ENCODE measurements at places on chromosomes 4 and X. TPM values are rescaled to one million over a fixed set of nuclear protein-coding genes. Genes with fewer than 3 reads are reported as not detected.

The ANTXR2 gene
- total RNA-seq = 33.4 TPM

The PGK1 gene
- total RNA-seq = 64.9 TPM

DNA sequence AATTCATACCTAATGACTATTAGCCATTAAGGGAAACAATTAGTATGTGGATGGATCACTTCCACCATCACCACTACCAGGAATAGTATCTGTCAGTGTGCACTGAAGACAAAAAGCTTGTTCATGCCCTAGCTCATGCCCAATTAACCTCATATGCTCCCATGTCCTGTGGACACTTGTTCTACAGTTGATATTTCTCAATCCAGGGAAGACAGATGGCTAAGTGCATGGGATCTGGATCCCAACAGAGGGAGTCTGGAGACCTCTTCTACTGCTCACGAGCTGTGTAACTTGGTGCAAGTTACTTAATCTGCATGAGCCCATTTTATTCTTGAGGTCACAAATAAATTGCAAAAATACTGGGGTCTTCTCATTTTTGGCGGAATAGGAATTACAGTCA, 23.7 kb downstream of the AMOT start:
- no peak for DNase-seq

GRCh38 chrX:39877905-39878304, 219.9 kb downstream of the BCOR start:
- no peak for DNase-seq

DNA sequence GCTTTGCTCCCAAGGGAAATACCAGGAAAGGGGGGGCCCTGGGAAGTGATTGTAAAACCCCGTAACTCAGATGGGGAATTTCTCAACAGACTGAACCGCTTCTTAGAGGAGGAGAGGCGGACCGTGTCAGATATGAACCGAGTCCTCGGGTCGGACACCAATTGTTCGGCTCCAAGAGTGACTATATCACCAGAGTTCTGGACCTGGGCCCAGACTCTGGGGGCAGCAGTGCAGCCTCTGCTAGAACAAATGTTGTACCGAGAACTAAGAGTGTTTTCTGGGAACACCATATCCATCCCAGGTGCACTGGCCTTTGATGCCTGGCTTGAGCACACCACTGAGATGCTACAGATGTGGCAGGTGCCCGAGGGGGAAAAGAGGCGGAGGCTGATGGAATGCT, 1.0 kb downstream of the PNMA3 start:
- DNase-seq = no peak
